ENCODE measurements at places on chromosomes 1 and 21.

GRCh38 chr21:14491269-14491681 is 54.8 kb downstream of the SAMSN1 start:
- DNase-seq: no peak

DNA sequence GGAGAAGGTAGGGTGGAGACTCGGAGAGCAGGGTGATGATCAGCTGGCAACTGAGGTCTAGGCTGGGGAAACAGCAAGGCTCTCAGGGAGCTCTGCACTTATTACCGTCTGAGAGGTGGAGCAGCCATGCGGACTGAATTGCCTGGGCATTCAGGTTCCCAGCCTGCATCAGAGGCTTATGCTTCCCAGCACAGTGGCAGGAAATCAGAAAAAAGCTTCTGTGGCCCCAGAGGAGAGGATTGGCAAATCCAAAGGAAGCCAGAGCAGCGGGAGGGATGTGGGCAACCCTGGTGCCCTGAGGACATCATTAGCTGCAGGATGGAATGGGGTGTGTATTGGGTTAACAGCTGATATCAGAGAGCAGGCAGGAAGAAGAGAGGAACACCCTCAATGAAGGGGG is 374.1 kb upstream of the POU3F1 start:
- no peak for DNase-seq

- DNase-seq: no peak
Observed at GRCh38 chr1:6961289-6961688, 176.0 kb downstream of the CAMTA1 start.

- DNase-seq: no peak
Observed at GRCh38 chr1:33250724-33251123, 5.6 kb upstream of the ZNF362 start.

DNA sequence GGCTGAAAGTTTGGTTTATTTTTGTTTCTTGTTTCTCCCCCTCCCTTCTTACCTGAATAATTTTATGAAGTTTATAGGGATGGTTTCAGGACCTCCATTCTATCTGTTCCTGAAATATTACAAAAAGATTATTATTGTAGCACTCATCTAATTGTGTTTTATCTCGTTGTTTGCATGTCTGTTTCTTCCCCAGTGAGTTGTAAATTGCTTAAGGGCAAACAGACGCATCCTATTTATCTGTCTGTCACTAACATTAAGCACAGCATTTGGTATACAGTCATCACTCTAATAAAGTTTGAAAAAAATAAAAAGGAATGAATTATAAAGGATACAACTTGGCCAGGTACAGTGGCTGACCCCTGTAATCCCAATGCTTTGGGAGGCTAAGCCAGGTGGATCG is 123.5 kb downstream of the LRRC7 start:
- no peak for DNase-seq

DNA sequence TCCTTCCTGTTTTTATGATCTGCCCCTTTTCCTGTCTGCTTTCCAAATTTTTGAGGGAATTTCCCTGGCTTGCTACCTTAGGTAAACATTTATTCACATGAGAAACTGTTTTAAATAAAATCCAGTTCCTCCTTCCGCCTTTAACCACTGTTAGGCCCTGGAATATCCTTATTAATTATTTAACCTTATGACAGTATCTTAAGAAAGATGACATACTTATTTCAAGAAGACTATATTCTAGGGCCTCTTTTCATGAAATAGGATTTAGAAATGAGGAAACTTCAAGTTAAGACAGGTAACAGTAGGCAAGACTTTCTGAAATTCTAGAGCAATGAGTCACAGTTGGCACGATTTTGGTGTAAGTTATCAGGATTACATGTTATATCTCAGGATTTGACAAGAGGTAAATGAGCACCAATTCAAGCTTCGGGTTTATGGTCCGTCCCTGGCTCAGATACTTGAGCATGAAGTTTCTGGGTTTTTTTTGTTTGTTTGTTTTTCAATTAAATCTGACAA is 2.0 kb upstream of the TNFSF18 start:
- no peak for DNase-seq

DNA sequence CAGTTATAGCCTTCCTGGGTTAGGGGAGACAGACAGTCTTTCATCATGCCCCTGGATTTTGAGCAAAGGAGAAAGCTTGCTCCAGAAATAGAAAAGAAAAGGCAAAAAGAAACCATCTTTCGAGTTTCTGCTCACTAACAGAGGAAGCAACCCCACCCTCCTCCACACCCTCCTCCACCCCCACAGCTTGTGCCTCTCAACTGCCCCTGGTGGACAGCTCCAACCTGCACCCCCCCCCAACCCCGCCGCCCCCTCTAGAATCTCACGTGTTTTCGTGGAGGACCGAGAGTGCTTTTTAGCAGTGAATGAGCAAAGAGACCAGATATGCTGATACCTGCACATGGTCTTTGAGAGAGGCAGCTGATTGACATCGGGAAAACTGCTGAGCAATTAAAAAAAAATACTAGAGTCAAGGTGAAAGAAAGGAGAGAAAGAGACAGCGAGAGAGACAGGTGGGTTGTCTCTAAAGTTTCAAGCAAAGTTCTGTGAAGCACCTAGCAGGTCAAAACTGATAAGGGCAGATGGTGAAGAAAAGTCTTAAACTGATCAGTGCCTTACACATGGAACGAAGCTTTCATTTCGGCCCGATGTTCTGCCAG is 358.3 kb downstream of the KIF26B start:
- no peak for DNase-seq

- no peak for DNase-seq
Observed at GRCh38 chr1:40973912-40974311, 5.6 kb upstream of the CTPS1 start.

GRCh38 chr1:223029985-223030769 is 112.9 kb downstream of the TLR5 start:
- DNase-seq: no peak

GRCh38 chr1:17120962-17121837 is 1.9 kb upstream of the PADI2 start:
- DNase-seq: no peak

GRCh38 chr1:117541003-117541402 is 64.8 kb upstream of the TENT5C start:
- DNase-seq: no peak

GRCh38 chr1:152959801-152960451 is 10.5 kb upstream of the SPRR4 start:
- DNase-seq: no peak

- no peak for DNase-seq
Observed at GRCh38 chr1:204475656-204476432, 18.8 kb downstream of the PIK3C2B start.

- DNase-seq: no peak
Observed at GRCh38 chr1:151680391-151680790, 36.2 kb downstream of the CELF3 start.

DNA sequence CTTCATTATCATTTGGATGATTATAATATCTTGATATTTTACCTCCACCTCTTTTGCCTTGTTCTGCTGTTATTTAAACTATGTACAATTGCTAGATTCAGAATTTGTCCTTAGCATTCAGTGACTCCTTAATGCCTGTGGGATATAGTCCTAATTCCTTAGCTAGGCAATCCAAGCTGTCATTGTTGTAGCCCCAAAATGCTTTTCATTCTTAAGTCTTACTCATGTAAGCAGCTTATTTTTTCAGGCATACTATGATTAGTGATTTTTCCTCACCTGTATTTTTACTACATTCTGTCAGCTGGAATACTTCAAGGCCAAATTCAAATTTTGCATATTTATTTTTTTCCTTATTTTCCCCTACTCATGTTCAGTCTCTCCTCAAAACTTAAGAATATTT is 13.4 kb downstream of the PKN2 start:
- DNase-seq: no peak

DNA sequence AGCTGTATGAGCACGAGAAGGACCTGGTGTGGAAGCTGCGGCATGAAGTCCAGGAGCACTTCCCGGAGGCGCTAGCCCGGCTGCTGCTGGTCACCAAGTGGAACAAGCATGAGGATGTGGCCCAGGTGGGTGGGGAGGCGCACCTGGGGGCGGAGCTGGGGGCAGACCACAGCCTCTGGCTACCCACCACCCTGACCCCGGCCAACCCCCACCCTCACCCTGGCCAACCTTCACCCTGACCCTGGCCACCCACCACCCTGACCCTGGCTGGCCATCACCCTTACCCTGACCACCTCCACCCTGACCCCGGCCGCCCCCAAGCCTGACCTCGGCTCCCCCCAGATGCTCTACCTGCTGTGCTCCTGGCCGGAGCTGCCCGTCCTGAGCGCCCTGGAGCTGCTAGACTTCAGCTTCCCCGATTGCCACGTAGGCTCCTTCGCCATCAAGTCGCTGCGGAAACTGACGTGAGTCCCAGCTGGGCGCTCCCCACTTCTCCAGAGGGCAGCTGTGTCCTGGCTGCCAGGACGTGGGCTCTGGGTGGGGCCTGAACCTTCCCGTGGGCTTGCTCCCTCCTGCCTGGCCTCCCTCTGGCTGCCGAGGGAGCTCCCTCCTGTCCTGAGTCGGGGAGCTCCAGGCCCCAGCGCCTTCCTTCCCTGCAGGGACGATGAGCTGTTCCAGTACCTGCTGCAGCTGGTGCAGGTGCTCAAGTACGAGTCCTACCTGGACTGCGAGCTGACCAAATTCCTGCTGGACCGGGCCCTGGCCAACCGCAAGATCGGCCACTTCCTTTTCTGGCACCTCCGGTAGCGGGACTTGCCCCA is 69.5 kb downstream of the PIK3CD start:
- DNase-seq: no peak

- DNase-seq: no peak
Observed at GRCh38 chr1:154742606-154743005, 127.5 kb downstream of the KCNN3 start.

- no peak for DNase-seq
Observed at GRCh38 chr1:6121651-6122370, 58.3 kb downstream of the CHD5 start.

DNA sequence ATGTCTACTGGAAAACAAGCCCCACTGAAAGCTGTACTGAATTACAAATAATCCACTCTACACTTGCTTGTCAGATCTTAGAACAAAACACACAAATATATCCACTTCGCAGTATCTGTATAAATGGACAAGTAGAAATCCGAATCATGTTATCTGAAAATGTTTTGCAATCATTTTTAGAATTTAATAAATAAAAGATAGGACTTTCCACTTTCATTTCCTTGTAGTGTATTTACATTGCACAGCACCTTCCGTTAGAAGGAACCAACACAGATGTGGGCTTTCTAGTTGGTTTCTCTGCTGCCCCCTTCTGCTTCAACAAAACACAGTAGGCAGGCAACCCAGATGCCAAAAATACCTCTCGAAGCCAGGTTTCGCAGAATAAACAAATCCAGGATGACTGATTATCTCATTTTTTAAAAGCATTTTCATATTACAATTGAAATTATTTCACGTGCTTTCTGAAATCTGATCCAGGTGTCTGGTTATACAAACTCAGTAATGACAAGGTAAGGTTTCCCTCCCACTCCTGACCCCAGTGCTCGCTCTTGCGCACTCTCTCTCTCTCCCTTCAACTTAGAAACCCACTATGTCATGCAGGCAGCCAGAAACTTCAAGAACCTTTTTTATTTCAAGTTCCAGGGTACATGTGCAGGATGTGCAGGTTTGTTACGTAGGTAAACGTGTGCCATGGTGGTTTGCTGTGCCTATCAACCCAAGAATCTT is 389.9 kb downstream of the SMYD3 start:
- DNase-seq: no peak

- DNase-seq: no peak
Observed at GRCh38 chr1:48017716-48018115, 20.5 kb upstream of the TRABD2B start.

DNA sequence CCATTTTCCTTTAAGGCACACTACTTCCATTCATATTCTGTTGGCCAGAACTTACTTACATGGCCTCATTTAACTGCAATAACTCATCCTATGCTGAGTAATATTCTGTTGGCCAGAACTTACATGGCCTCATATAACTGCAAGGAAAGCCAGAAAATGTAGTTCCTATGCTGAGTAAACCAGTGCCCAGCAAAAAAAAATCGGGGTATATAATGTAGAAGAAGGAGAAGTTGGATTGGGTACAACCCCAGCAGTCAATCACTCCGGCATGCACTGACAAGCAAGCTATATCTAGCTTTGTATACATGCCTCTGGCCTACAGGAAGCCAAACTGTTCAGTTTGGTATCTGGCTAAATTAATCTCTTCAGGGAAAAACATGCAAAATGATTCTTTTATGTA is 39.4 kb upstream of the PPIH start:
- DNase-seq: no peak

GRCh38 chr1:204828352-204828850 is 42.3 kb upstream of the NFASC start:
- DNase-seq: no peak

- no peak for DNase-seq
Observed at GRCh38 chr21:39353295-39353694, 4.4 kb upstream of the HMGN1 start.

- DNase-seq: no peak
Observed at GRCh38 chr1:3050603-3051002, 18.4 kb upstream of the PRDM16 start.

DNA sequence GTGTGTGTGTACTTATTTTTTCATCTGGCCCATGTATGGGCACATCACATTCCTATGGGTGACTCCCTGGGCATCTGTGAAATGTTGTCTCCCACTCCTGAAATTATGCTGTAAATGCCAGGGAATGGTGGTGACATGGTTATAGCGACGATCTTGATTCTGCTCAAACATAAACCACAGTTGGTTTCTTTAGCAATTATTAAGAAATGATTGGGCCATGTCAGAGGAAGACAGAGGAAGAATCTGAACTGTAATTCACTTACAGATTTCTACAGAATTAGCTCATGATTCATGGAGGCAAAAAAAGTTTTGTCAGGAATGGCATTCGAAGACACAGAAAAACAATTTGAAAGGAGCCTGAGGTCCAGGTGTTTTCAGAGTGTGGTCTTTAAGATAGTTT is 25.8 kb upstream of the KCNE1 start:
- DNase-seq: no peak

- no peak for DNase-seq
Observed at GRCh38 chr1:213397638-213398037, 346.6 kb downstream of the RPS6KC1 start.

DNA sequence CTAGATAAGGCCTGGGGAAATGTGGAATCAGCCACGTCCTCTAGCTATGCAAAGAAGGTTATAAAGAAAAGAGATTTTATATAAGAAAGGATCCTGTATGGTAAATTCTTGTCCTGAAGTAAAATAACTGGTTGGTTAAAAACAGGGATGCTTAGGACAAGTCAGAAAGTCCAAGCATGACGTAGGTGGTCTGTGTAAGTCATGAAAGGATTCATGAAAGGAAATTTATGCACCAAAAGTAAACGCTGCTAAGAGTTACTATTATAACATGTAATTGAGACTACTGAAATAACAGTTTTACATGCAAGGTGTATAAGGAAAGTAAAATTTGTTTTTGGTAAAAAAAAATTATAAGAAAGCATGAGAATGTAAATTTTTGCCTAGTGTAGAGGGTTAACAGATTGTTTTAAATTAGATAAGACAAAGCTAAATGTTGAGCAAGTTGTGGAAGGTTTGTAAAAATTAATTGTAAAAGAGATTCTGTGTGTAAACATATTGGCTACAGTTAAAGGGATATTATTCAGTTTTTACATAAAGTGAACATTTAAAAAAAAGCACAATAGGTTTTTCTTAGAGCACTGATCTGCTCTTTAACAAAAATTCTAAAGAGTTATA is 43.9 kb downstream of the PIGK start:
- DNase-seq: no peak

GRCh38 chr1:42145389-42145716 is 7.9 kb upstream of the GUCA2B start:
- no peak for DNase-seq

- DNase-seq: no peak
Observed at GRCh38 chr21:39288987-39289386, 24.4 kb downstream of the BRWD1 start.

- DNase-seq: no peak
Observed at GRCh38 chr1:235885655-235886262, 19.1 kb upstream of the LYST start.

- peak; percentile 83 for DNase-seq
Observed at GRCh38 chr1:155208541-155209311, at the start of gene MTX1. TSS of gene MTX1 (plus strand) at chr1:155208695. CDS start at chr1:155208805, 110 bp downstream.

All from activated CD4-positive, alpha-beta T cell treated with anti-CD3 and anti-CD28 coated beads, Interleukin-2, amount 50 U/mL, for 4 hours (primary cell).